Stimulated activated naive CD8-positive, alpha-beta T cell treated with anti-CD3 and anti-CD28 coated beads, Interleukin-15, amount 100 ng/mL, for 72 hours (primary cell): ENCODE measurements at places on chromosomes 5 and 9.

GRCh38 chr5:88486431-88486830, 217.8 kb upstream of the TMEM161B start:
- no peak for DNase-seq

- DNase-seq: peak; percentile 54
These were observed 1.1 kb upstream of the IRF1 start for GRCh38 chr5:132491368-132492364.

DNA sequence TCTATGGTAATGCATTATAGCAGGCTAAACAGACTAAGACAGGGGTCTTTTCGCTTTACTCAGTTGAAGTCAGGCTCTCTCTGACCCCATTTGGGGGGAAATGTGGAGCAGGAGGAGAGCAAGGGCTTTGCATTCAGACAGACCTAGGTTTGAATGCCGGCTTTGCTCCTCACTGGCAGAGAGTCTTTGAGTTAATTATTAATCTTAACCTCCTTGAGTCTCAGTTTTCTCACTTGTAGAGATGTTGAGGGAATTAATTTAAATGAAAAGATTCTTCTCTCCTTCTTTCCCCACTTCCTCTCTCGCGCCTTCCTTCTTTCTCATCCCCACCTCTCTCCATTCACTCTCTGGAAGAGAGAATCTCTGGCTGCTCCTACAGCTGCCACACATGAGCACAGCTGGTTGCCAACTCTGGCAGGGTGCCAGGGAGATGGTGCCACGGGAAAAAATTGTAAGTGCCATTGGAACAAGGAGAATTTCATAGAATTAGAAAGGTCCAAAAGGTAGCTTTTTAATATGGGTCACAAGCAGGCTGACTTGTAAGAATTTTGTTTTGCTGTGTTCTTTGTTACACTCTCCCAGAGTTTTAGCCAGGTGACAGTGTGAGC, 25.2 kb upstream of the GLRA1 start:
- no peak for DNase-seq

GRCh38 chr5:132437604-132438266, 52.8 kb downstream of the IRF1 start:
- DNase-seq: no peak

DNA sequence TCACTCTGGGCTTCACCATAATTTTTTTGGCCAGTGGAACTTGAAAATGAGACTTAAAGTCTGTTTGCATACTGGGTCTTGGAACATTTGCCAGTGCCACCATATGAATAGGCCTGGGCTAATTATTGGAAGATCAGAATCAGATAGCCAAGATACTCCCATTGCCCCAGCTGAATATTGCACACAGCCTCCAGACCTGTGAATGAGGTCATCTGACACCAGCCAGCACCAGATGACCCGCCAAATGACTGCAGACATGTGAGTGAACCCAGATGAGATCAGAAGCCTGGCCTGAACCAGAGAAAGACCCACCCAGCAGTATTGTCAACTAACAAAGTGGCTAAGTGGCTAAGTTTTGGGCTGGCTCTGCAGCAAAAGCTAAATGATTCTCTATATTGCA, 220.5 kb upstream of the MPDZ start:
- DNase-seq: no peak

- DNase-seq: no peak
These were observed 25.2 kb upstream of the SYNPO start for GRCh38 chr5:150615141-150615699.

DNA sequence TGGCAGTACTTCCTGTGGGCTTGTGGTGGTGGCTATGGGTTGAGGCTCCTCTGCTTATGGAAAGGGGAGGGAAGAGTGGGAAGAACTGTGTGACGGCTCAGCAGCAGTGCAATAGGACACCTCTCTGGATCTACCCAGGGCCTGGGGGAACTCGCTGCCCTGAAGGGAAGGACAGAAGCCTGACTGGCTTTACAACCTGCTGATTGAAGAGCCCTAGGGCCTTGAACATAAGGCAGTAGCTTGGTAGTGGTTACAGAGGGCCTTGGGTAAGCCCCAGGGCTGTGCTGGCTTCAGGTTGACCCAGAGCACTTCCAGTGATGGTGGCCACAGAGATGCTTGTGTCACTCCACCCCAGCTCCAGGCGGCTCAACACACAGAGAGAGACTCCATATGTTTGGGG, 5.5 kb downstream of the CCIN start:
- no peak for DNase-seq

DNA sequence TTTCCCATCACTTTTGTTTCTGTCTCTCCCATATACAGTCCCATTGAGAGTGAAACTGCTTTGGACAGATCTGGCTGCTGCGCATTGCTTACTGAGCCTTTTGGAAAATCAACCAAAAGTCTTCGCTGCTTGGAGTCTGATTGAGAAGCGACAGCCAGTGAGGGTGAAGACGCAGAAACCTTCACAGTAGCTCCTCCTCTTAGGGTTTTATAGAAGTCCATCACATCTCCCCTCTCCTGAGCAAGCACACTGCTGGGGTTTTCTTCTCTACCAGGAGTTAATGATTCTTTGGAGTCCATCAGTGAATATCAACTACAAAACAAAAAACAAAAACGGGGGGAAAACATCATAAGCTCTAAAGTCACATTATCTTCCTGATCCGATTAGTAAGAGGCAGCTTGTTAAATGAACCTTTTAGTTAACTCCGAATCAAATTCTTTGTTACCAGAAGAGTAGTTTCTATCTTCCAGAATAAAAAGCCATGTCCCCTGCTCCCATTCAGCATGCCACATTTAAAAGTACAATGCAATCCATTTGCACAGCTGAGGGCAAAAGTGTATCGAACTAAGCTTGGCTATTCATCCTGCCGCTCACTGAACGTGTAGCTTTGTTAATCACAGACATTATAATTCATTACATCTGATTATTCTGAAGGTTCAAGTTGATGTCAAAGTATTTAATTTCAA, 2.8 kb downstream of the NR3C1 start:
- DNase-seq: no peak

GRCh38 chr5:98403131-98403530, 370.3 kb upstream of the RGMB start:
- no peak for DNase-seq

GRCh38 chr9:34479431-34479866, 20.8 kb downstream of the DNAI1 start:
- DNase-seq: no peak

DNA sequence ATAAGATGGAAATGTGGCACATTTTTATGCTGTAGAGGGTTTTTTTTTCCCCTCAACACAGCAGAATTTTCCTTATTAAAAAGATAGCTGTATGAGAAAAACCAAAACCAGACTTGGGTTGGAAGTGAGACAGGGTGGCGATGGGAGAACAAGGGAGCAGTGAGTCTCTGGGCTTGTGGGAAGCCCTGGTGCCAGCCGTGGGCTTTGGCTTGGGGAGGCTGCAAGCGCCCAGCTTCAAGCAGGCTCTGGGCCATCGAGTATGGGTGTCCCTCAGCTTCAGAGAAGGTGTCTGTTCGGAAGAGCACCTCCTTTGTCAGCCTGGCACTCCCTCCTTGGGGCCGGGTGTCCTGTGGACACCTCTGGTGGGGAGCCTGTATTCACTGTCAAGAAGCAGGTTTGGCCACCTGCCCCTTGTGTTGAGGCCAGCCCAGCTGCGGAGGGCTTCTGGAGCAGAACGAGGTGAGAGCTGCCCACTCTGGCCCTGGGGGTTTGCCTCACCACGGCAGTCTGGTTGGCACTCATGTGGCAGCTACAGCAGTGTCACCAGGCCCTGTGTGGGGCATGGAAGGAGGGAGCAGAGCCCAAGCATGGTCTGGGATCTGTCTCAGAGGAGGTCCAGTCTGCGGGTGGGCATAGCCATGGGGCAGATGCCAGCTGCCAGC, 37.6 kb upstream of the ANGPTL2 start:
- no peak for DNase-seq

- DNase-seq: no peak
These were observed 76.8 kb downstream of the TRIO start for GRCh38 chr5:14219800-14220512.

DNA sequence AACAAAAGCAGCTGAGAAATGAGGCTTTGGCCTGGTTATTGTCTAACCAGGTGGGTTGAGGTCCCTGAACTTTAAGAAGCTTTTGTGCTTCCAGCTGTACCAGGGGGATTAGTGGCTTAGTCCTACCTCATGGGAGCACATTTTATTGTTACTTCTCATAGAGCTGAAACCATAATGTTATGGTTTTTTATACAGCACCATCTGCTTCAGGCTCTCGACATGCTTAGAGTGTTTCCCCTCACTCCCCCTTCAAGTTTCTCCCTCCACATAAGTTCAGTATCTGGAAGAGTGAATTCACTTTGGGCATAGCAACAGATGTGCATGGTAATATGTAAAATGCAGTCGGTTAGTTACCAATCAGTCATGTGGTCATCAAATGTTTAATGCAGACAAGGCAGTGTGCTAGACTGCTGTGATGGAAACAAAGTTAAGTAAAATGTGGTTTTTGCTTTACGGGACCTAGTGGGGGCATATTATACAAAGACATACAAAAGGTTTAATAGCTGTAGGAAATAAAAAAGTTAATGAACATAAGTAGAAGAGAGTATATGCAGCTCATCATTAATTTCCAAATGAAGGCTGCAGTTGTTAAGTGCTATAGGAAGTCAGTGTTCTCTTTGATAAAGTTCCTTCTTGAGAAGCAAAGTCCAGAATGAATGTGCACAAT, 95.9 kb upstream of the SPRY4 start:
- DNase-seq: no peak

GRCh38 chr9:130575514-130575913, 3.9 kb upstream of the FUBP3 start:
- DNase-seq: no peak

- no peak for DNase-seq
These were observed 3.9 kb upstream of the SLC6A3 start for GRCh38 chr5:1449081-1449630.

GRCh38 chr9:130240410-130241197, 25.0 kb upstream of the HMCN2 start:
- DNase-seq: peak; percentile 22

DNA sequence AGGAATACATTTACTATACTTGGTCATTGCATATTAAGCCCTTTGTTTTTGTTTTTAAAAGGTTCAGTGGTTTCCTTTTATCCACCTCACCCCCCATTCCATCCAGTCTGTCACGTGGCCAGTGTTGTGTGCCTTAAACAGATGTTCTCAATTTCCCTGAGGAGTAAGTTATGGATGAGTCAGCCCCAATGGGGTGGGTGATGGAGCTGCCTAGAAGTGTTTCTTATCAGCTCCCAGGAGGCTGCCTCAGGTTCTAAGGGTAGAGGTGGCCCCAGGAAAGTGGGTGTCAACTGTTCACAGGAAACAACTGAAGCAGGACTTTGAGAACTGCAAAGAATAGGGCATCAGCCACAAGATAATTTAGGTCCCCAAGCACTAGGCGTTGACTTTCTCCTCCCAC, 41.1 kb downstream of the ACTBL2 start:
- no peak for DNase-seq

- peak; percentile 8 for DNase-seq
These were observed 299.4 kb downstream of the COX7C start for GRCh38 chr5:86917117-86917579.

DNA sequence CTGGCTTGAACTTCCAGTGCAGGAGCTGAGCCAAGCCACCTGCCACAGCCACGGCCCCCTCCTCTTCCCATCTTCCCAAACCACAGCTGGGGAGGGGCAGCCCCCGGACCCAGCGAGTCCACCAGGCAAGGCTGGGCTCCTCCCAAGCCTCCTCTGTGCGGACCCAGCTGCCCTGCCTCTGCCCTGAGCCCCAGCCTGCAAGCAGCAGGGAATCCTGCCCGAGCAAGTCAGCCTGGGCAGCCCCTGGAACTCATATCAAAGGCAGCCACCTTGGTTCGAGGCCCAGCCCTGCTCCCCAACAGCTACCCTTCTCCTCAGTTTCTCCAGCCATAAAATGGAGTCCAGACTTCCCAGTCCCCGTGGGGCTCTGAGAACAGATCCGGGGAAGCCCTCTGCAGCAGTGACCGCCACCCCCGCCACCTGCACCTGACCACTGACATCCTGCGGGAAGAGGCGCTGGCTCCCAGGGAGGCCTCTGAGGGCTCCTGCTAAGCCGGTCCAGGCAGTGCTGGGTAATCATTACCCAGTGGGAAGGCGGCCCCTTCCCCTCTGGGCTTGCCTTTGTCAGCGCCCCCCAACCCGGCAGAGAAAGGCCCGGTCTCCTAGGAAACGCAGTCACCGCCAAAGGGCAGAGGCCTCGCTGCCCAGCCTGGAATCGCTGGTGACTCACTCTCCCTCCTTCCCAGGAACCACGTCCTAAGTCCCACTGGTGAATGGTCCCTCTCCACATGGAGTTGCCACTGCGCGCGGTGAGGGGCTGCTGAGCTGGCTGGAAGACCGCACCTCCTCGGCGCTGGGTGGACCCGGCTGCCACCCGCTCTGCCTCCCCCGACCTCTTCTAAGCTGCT, 1.5 kb downstream of the VAV2 start:
- DNase-seq: no peak
